Urinary bladder (tissue), 4 donors: ENCODE measurements at places on chromosomes 16 and 17.

DNA sequence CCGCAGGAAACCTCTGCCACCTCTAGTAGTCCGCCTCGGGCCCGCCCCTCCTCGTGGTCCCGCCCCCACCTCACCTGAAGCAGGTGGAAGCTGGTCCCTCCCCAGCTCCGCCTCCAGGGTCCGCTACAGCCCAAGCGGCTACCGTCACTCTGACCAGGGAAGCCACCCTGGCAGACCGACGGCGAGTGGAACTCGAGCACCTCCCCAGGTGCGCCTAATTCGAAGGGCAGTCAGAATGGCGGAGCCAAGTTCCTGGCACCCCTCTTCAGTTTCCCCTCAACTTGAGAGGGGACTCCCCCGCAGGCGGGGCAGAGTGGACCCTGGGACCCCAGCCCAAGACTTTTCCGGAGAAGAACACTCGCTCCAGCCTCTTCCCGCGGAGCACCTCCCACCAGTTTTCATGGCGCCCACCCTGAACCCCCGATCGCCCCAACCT lies 507 bp downstream of the FHOD1 start:
- DNase-seq, result no peak

- no peak for DNase-seq
Observed at GRCh38 chr17:17763734-17764133, 73.1 kb downstream of the SREBF1 start.

DNA sequence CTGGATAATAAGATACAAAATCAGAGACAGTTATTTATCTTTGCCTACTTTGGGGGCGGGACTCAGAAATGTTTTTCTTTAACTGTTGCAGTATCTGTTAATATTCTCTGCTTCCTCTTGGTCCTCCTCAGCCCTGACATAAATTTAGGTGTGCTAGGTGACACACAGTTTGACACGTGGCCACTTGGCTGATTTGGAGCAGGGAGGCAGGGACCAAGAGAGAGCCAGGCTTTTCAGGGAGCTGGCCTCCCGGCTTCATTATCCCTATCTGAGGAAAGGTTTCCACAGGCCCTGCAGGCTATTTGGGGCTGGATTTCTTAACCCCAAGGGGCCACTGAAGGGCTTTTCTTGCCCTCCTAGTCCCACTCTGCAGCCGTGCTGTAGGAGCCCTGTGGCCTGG lies 20.1 kb upstream of the NAT9 start:
- no peak for DNase-seq

DNA sequence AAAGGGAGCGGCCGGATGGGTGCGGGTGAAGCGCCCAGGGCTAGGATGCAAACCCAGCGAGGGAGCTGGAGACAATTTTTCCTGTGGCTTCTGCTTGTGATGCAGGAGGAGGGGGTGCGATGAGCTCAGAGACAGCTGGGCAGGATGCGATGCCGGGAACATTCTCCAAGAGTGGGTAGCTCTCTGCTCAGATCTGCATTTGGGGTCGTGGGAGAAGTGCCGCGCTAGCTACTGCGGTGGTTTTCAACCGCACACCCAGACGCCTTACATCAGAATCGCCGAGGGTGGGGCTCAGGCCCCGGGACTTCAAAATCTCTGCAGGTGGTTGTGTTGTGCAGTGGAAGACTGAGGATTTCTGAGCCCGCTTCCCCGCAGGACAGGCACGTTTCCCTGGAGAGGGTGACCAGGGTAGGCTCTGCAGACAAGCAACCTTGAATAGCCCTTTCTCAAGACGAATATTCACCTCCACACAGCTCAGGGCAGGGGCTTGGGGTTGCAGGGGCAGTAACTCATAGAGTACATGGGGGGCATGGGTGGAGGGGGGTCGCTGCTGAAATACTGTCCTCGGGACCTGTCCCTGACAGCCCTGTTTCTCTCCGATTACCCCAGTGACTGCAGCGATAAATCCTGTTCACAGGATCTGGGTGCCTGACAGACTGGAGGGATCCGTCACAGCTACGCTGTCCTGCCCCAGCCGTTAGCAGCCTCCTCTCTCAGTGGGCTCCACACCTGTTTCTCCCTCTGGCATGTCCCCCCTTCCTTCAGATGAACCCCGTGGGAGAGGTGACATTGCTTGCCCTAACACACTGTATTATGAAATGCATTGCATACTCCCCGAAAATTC lies 63.3 kb downstream of the HAPSTR1 start:
- no peak for DNase-seq

DNA sequence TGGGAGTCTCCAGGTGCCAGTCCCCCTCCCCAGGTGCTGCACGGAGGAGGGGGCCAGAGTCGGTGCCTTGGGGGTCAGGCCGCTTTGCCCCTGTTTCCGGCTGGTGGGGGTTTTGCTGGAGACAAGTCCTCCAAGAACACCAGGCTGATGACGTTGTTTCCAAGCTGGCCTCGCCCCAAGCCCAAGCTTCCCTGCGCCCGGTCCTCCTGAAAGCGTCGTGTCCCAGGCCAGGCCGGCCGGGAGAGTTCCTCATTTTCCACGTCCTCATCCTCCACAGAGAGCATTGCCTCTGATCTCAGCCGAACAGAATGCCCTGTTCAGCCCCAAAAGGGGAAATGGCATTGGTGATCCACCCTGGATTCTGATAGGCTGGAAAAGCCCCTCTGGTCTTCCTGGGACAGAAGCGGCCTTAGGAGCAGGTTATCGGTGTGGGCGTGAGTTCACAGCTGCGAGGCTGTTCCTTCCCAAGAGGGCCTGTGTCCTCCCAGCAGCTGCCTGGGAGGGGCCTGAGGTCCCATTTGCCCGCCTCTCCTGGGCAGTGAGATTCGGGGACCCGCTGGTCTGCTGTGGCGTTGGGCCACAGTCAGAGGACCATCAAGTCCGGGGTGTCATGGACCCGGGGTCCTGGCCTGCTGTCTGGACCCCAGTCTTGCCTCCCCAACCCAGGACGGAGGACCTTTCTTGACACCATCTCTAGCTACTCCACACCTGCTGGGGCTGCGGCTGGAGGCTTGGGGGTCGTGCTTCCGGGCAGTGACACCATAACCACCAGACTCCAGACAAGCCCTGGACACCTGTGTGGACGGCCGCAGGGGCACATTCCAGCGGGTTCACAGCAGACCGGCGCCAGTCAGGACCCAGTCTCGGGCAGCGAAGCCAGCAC lies 7.1 kb downstream of the SOX8 start:
- no peak for DNase-seq

DNA sequence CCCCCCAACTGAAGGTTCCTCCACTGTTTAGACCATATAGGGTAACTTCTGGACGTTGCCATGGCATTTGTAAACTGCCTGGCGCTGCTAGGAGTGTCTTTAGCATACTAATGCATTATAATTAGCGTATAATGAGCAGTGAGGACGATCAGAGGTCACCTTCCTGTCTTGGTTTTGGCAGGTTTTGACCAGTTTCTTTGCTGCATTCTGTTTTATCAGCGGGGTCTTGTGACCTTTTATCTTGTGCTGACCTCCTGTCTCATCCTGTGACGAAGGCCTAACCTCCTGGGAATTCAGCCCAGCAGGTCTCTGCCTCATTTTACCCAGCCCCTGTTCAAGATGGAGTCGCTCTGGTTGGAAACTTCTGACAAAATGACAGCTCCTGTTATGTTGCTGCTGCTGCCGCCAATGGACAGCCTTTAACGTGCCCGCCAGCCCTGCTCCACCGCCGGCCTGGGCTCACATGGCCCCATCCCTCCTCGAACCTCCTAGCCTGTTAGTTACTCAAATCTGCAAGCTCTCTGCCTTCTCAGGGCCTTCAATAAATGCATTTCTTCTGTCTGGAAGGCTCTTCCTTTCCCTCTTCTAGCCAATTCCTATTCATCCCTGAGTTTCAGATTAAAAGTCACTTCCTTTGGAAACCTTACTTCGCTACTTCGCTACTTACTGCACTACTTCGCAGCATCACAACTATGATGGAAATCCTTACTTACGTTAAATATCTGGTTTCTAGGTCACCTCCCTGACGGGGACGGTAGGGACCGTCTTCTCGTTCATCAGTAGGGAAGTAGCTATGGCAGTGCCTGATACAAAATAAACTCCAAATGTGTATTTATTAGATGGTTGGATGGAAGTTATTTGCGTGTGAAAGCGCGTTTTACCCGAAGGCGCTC lies 640 bp upstream of the NAGLU start:
- DNase-seq, result no peak

GRCh38 chr16:88527186-88527936 lies 42.8 kb upstream of the ZC3H18 start:
- no peak for DNase-seq
